ENCODE measurements at places on chromosomes 16 and 17.

DNA sequence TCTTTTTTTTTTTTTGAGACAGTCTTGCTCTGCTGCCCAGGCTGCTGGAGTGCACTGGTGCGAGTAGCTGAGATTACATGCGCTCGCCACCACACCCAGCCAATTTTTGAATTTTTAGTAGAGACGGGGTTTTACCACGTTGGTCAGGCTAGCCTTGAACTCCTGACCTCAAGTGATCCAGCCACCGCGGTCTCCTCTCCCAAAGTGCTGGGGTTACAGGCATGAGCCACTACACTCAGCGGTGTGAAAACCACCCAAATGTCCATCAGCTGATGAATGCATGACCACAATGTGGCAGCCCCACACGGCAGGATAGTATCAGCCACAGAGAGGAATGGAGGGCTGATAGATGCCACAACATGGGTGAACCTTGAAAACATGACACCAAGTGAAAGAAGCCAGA is 2.1 kb downstream of the P2RX5 start:
- no peak for DNase-seq

DNA sequence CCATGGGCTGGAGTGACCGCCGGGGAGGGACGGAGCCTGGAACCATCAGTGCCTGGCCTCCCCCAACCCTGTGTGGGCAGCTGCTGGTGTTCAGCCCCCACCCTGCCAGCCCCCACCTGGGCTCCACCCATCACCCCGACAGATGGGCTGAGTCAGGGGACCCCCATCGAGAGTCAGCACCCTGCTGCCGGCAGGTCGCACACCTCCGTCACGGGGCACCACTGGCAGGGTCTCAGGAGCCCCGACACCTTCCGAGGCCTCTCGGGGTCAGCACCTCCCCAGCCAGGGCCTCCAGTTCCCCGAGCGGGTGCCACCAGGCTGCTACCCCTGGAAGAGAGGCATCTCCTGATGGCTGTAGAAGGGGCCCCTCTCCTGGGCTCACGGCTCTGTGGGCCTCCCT is 38.3 kb upstream of the ACSF3 start:
- no peak for DNase-seq

DNA sequence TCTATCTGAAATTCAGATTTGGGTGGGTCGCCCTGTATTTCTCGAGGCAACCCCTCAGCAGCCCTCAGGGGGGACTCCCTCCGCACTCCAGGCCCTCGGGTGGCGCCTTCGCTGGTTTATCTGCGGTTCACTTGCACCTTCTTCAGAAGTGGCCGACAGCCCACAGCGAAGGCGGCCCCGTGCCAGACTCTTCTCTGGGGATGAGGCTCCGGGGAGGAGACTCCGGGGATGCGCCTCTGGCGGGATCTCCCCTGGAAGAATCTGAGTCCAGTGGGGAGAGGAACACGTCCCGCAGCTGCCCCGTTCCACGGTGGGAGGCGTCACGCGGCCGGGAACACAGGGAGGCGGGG is 63.9 kb upstream of the DNAJA2 start:
- no peak for DNase-seq

- peak; percentile 55 for DNase-seq
Observed at GRCh38 chr17:48307814-48308411, 122.1 kb downstream of the SKAP1 start.

DNA sequence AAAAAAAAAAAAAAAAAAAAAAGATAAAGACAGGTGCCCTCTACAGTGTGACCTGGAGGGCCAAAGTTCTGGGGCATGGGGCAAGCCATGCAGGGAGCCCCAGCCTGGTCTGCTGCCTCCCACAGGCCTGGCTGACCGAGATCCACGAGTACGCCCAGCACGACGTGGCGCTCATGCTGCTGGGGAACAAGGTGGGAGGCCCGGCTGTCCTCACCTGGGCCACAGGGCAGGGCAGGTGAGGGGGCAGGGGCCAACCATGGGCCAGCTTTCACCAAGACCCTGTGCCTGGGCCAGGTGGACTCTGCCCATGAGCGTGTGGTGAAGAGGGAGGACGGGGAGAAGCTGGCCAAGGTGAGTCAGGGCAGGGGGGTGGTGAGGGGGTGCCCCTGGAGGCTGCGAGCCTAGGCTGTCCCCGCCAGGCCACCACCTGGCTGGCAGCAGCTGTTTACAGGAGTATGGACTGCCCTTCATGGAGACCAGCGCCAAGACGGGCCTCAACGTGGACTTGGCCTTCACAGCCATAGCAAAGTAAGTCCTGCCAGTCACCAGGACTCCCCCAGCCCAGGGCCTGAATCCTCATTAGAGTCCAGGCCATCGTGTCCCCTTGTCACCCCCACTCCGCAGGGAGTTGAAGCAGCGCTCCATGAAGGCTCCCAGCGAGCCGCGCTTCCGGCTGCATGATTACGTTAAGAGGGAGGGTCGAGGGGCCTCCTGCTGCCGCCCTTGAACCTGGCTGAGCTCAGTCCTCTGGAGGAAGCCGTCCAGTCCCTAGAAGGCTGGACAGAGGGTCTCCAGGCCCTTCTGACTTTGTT is 2.7 kb upstream of the TRAF7 start:
- no peak for DNase-seq

- DNase-seq = peak; percentile 39
Observed at GRCh38 chr16:85334718-85335583, 222.7 kb upstream of the CIBAR2 start.

DNA sequence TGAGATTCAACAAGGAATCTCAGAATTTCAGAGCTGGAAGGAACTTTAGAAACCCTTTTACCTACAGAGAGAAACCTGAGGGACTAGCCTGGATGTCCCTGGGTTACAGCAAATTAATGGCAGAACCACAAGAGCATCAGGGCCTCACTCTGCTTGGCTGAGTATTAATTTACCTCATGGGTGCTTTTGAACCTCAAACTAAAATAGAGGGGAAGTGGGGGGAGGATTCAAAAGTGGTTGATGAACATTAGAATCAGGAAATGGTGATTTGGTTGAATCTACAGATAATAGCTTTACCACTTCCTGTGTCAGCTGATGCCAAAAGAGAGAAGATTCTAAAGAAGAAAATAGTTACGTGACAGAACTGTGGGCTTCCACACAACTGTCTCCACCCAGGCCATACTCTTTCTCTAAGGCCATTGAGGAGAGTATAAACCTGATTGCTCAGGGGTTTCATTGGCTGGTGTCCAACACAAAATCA is 11.3 kb upstream of the SKAP1 start:
- no peak for DNase-seq

DNA sequence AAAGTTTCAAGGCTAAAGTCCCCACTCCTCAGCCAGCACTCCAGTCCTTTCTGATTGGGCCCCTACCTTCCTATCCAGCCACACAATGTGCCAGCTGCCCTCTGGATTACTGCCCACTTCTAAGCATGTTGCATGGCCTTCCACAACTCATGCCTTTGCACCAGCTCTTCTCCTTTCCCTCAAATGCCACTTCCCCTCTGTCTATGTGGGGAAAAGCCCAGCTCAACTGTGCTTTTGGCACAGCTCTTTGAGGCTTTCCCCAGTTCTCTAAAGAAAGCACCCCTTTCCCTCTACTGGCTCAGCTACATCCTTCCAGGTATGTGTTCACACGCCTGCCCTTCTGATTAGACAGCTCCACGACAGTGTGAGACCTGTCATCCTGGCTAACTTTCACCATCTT is 18.5 kb downstream of the GTF3C1 start:
- no peak for DNase-seq

DNA sequence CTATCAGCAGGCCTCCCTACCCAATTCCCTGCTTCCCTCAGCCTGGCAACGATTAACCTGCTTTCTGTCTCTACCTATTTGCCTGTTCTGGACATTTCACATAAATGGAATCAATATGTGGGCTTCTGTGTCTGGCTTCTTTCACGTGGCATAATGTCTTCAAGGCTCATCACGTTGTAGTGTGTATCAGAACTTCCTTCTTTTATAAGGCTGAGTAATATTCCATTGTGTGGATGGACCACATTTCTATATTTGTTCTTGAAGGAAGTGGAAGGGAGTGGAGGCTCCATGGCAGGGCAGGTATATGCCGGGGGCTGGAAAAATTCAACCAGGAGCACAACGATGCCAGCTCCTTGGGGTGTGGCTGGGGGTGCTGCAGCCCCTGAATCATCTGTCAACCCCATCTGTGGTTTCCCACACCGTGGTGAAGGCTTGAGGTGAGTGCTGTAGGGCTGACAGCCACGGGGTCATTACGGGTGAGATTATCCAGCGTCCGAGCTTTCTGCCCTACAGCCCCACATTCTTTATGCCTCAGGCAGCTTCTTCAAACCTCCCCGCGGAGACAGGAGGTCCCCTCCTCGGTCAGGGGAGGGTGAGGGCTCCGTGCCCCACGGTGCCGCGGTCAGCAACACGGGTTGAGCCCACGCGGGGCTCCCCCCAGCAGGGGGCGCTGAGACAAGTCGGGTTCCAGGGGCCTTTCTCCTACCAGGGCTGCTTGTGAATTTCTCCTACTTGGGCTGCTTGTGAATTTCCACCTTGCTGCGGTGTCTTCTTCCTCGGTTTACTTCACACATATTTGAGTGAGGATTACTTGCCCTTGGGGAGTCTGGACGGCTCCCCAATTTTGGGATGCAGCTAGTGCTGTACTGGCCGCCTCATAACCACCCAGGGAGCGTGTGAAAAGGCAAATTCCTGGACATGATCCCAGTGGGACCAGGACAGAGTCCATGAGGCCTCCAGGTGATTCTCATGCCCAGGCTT is 18.3 kb upstream of the WFIKKN2 start:
- peak; percentile 68 for DNase-seq

- DNase-seq = no peak
Observed at GRCh38 chr16:84650062-84650991, 2.0 kb downstream of the KLHL36 start.

DNA sequence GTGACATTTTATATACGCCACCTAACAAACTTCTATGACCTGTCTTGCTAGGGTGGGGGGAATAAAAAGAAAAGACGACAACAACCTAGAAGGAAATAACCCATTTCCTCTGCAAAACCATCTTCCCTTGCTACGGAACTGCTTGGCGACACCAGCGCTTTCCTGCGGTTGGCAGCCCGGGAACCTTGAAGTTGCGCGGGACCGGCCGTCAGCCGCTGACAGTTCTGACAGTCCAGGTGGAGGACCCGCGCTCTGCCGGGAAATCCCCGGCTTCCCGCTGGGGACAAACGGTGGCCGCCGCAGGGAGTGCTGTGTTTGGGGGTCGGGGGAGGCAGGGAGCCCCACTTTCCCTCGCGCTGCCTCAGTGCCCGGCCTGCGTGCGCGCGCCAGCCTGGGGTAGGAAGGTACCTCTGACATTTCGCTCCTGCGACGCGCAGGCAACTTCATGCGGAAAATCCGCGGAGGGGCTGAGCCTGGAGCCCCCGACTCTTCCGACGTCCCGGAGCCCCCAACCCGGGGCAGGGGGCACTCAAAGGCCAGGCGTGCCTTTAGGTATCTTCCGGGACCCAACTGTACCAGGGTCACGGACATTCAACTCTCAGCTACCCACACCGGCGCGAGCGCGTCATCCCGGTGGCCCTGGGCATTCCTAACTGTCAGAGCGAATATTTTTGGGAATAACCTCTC is 516 bp downstream of the SLC16A6 start:
- DNase-seq = peak; percentile 70

DNA sequence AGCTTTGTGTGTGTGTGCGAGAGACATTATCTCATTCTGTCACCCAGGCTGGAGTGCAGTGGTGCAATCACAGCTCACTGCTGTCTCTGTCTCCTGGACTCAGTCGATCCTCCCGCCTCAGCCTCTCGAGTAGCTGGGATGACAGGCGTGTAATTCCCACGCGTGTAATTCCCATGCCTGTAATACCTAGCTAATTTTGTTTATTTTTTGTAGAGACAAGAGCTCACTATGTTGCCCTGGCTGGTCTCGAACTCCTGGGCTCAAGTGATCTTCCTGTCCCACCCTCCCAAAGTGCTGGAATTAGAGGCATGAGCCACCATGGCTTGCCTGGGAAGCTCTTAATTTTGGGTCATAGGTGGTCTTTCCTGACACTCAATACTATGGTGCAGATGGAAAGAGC is 205.3 kb upstream of the TNRC6C start:
- DNase-seq = no peak

GRCh38 chr17:37124821-37125173 is 176.0 kb downstream of the AATF start:
- DNase-seq = no peak

DNA sequence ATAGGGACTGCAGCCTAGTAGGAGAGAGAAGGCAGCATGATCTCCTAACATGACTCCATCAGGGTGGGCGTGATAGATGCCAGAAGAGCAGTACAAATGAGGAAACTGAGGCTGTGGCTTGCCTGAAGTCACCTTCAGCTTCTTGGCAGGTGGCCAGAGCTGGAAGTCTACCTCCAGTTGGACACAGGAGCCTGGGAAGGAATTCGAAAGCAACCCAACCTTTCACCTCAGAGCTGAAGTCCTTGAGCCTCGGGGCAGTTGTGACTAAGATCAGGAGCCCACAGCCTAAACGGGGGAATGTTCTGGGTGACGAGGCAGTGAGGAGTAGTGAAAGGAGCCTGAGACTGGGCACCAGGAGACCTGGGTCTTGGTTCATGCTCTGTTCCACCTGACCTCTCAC is 9.4 kb upstream of the SLC52A1 start:
- DNase-seq = no peak

- peak; percentile 79 for DNase-seq
Observed at GRCh38 chr16:29700253-29700987, 21.4 kb downstream of the QPRT start.

- DNase-seq = no peak
Observed at GRCh38 chr16:27414788-27415431, 12.9 kb downstream of the IL21R start.

DNA sequence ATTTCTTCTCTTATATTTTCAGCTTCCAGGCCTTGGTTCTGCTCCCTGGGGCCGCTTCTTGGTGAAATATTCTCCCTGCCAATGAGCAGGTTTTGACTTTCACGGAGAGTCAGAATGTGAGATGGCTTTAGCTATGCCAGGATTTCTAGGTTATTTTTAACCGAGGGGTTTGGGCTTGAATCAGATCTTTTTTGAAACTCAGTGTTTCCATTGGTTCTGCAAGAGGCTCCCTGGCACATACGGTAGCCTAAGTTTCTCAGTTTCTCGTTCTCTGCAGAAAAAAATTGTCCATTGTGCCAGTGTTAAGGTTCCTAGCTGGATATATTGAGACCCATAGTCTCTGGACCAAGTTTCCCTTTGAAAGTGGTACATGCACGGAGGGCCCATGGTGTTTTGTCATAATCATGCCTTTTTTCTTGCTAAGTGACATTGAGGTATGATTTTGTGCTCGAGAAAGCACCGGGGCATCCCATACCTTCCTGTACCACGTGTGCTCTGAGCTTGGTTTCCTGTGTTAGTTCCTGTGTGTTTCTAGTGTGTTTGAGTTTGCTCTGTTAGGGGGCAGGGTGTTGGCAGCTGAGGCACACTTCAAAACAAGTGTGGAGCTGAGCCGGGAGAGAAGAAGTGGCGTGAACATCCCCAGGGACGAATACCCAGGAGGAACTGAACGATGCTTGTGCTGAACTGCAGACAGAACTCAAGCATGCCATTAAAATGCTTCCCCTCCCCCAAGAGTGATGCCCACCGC is 127.2 kb downstream of the HS3ST3B1 start:
- peak; percentile 39 for DNase-seq
